NCI-H2171 (cell line): ENCODE measurements at places on chromosomes 4 and X.

DNA sequence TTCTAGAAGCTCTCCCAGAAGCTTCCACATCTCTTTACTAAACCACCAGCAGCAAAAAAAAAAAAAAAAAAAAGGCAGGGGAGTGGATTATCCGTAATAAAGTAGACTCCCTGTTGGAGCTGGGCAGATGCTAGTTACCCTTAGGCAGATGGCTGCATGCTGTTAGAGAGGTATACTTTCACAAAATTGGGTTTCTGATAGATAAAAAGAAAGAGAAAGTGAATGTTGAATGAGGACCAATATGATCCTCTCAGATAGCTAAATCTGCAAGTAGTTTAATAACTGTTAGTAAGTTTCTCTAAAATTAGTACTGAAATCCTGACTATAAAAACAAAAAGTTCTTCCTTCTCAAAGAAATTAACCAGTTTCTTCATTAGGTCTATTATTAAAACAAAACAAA, 195.4 kb downstream of the ANAPC10 start:
- no peak for DNase-seq

DNA sequence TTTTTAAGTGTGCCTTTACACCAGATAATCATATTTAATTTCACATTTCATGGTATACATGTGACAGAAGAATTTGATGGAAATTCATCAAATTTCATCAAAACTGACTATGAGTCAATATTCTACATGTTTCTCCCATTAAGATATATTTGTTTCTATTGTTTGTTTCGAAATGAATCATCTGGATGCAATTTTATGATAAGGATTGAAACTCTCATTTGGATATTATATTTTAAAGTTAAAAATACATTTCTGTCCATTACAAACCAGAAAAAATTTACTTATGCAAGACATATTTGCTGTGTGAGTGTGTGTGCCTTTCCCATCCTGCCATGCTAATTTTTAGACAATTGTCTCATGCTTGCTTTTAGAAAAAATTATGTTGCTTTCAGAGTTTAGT, 52.2 kb downstream of the SULT1B1 start:
- DNase-seq = no peak

DNA sequence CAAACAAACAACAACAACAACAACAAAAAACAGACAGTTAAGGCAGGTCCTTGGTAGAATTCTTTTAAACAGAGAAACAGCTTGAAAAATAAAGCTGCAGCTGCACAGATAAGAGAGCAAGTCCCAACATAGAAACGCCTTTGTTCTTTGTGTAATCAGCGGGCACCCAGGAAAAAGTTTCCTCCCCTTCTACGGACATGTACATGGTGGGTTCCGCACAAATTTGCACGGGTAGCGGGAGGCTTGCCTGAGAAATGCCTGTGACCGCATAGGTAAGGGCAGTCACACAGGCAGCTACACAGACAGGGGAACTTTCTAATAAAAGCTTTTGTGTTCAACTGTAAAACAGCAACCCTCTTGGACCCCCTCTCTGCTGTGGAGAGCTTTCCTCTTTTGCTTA, 25.7 kb upstream of the CT47A1 start:
- DNase-seq = no peak

GRCh38 chr4:152590179-152591031, 54.5 kb upstream of the FBXW7 start:
- peak; percentile 73 for DNase-seq

DNA sequence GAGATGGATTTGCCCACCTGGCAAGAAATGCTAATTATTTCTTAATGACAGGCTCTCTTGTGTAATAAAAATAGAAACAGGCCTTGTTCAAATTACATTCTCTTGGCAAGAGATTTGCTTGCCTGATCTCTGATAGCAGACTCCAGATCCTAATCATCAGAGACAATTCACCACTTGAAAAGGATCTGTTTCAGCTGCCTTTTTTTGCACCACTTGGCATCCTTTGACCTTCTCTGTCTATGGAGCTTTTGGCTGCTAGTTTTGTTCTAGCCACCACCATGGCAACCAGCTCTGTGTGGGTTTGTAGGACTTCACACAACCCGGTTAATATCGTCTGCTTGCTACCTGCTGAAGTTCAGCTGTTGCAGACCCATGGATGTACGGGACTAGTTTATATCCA, 241.1 kb upstream of the TLL1 start:
- peak; percentile 27 for DNase-seq

GRCh38 chr4:13483136-13483767, 888 bp downstream of the RAB28 start:
- no peak for DNase-seq

- no peak for DNase-seq
Observed at GRCh38 chrX:82081027-82081426, 879.1 kb downstream of the SH3BGRL start.

- DNase-seq = peak; percentile 0
Observed at GRCh38 chr4:105280338-105281123, 133.9 kb downstream of the TET2 start.

DNA sequence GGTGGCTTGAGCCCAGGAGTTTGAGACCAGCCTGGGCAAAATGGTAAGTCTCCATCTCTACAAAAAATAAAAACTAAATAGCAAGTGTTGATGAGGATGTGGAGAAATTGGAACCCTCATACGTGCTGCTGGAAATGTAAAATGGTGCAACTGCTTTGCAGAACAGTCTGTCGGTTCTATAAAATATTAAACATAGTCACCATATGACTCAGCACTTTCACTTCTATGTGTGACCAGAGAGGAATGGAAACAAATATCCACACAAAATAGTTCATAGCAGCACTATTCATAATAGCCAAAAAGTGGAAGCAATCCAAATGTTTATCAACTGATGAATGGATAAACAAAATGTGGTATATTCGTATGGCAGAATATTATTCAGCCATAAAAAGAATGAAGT, 60.8 kb upstream of the FMR1 start:
- no peak for DNase-seq

DNA sequence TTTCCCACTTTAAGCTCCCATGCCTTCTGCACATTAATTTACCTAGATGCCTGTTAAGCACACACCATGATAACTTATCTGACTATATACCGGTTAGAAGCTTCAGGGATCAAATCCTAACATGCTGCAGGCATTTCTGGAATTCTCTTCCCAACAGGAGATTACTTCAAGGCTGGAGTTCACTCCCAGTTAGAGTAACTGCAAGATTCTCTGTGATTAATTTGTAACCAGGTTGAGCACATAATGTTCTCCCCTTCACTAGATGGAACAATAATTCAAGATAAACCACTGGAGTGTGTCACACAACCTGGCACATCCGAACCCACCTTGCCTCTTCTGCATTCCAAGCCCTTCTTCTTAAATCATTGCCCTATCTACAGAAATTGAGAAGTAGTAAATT, 11.8 kb upstream of the UGT2A3 start:
- DNase-seq = no peak
